Esophagus squamous epithelium (tissue), 5 donors: ENCODE measurements at places on chromosomes 4 and X.

DNA sequence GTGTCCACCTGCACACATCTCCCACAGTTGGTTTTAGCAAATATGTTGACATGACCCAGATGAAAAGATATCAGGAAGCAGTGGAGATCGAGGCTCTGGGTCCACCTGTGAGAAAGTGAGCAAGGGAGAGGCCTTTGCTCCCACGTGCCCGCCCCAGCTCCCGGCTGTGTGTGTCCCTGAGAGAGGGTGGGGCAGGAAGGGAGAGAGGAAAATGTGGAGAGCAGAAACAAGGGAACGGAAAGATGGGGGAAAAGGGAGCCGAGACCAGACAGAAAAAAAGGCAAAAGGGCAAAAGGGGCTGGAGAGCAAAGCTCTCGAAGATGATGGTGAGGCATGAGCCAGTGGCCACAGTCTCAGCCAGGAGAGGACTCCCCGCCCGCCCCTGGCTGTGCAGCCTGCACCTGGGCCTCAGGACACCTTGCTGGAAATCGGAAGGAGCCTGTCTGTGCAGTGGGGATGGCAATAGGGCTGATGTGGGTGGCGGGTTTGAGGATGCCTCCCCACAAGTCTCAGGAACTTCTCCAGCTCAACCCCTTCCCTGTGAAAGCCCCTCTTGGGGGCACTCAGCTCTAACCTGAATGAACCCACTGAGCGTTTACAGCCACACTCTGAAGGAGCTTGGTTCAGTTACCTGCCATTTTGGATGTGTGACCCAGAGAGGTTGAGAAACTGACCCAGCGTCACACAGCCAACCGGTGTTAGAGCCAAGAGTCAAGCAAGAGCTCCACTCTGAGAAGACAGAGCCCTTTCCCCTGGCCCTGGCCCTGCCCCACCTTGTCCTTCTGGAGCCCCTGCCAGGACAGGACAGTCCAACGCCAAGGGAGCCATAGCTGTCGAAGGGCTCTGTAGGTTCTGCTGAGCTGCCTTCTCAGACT lies 20.3 kb upstream of the MSX1 start:
- no peak for DNase-seq

DNA sequence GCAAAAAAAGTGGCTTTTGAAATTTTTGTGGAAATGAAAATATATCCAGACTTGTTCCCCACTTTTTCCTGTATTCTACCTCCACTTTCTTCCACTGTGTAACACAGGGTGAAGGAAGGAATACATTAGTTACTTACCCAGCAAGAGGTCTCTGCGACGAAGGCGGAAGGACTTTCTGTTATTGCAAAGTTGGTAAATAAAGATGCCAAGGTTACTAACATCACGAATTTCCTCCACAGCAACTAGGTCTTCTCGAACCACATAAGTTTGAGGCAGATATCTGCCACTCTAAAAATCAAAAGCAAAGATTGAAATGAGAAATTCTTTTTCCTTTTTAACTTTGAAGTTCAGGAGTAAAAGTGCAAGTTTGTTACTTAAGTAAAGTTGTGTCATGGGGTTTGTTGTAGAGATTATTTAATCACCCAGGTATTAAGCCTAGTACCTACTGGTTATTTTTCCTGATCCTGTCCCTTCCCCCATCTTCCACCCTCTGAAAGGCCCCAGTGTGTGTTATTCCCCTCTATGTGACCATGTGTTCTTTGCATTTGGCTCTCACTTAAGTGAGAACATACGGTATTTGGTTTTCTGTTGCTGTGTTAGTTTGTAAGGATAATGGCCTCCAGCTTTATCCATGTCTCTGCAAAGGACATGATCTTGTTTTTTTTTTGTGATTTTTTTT lies 5.8 kb downstream of the ITM2A start:
- DNase-seq: no peak

GRCh38 chr4:39522068-39522467 lies 5.2 kb downstream of the UGDH start:
- DNase-seq: no peak

DNA sequence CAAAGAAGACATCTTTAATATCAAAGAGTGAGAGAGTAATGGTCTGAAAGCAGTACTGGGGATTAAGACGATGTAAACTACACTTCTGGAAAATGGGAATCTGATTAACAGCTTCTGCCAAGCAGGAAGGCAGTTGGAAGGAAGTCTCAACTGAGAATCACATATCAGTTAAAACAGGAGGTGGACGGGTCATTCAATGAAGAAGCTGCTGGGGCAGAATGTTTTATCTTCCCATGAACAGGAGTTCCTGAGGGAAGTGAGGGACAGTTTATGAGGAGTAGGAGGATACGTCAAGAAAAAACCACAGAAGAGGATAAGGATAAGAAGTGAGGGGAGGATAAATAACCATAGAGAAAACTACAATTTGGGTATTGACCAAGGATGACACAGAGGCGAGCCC lies 38.7 kb upstream of the MAGEA10 start:
- no peak for DNase-seq

GRCh38 chrX:38028300-38028699 lies 21.9 kb downstream of the SYTL5 start:
- DNase-seq: no peak

- no peak for DNase-seq
Measured at GRCh38 chr4:111957997-111958396, 187.3 kb upstream of the FAM241A start.

DNA sequence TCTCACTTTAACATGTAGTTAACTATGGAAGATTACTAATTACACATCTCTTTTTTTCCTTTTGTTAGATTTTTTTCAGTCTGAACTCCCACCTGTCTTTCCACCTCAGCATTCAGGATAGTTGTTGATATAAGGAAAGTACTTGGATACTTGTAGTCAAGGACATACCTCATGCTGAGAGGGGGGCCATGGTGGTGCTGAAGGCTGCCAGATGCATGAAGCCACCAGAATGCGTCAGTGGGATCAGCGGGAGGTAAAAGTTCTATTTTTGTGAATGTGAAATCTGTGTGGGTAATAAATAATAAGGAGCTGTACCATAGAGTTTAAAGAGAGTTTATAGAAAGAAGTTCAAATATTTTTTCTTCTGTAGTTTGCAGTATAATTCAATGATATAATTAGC lies 13.1 kb upstream of the NDST4 start:
- no peak for DNase-seq

DNA sequence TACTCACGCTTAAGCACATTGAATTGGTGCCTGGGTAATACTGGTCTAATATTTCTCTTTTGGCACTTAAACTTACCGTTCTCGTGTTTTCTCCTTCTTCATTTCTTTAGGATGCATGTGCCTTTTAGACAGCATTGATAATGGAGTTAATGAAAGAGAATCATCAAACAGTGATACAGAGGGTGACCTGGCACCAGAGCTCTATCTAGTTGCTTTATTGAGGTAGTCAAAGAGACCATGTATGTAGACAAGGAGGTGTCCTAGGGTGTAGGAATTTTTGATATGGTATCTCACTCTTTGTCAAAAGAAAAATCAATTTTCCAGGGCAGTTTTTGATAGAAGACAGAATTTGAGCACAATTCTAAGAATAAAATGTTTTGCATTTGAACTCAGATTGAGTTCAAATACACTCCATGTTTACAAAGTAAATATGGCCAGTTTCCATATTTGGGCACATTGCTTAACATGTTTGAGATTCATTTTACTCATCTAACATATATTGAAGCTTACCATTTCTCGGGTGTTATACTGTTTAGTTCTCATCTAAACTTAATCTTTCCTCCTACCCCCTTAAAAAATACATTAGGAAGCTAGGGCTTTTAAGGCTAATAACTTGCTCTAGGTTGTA lies 92.0 kb downstream of the WWC2 start:
- no peak for DNase-seq
